ENCODE measurements at places on chromosomes 2 and 18.

DNA sequence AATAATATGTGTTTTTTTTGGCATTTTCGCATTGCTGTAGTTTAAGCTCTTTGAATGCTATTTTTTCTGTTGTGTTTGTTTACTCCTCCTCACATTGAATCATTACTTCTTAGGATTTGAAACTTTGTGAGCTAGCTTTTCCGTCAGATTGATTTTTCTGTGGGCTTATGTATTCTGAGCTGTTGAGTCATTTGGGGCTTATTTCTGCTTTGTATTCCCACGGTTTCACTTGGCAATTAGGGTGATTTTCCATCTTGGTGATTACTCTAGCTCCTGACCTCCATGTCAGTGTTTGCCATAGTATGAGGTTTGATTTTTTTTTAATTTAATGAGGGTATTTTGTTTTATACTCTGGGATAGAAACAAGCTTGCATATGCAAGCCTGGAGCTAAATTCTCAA is 200.0 kb downstream of the CCDC102B start:
- DNase-seq: no peak

DNA sequence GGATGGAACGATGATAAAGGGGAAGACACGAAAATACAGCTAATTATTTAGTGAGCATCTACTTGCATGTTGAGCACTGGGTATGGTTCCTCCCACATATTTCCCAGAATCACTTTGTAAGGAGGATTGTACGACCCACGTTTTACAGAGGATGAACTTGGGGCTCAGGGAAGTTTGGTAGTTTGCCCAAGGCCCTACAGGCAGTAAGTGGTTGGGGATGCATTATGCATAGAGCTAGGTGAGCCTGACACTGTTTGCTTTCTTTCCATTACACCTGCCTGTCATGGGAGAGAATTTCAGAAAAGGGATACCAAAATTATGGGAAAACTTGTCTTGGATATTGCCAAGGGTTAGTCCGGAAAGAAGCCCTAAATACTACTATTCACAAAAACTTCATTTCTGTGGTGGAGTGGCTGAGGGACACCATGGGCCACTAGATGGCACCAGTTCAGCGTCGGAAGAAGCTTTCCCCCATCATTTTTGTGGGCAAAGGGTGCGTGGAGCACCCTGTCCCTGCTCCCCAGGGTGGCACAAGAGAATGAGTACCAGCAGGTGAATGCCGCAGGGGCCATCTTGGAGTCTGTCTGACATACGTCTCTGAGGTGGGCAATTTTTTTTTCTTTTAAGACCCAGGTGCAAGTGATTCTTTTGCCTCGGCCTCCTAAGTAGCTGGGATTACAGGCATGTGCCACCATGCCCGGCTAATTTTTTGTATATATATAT is 23.5 kb upstream of the C18orf32 start:
- DNase-seq: peak; percentile 24

- DNase-seq: no peak
Measured at GRCh38 chr2:147438882-147439281, 405.9 kb upstream of the ACVR2A start.

- no peak for DNase-seq
Measured at GRCh38 chr2:200033929-200034328, 78.5 kb downstream of the MAIP1 start.

DNA sequence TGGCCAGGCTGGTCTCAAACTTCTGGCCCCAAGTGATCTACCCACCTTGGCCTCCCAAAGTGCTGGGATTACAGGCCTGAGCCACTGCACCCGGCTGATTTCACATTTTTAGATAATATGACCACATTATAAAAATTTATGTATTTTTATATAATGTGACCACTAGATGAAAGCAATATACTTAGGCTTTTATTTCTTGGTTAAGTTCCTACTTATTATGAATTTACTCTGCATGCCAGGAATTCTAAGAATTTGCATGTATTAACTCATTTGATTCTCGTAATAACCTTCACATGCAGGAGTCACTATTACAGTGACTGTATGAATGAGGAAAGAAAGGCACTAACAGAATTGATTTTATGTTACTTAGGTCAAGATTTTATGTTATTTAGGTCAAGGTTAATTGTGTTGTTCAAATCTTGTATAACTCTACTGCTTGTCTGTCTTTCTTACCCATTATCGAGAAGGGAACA is 25.6 kb upstream of the CASP8 start:
- DNase-seq: no peak

Measured in activated CD8-positive, alpha-beta memory T cell treated with anti-CD3 and anti-CD28 coated beads for 1 hour (primary cell).